ENCODE measurements at places on chromosomes 7 and 10. TPM values are rescaled to one million over a fixed set of nuclear protein-coding genes. Genes with fewer than 3 reads are reported as not detected.

The OR9A4 gene
- not detected for polyA plus RNA-seq

DNA sequence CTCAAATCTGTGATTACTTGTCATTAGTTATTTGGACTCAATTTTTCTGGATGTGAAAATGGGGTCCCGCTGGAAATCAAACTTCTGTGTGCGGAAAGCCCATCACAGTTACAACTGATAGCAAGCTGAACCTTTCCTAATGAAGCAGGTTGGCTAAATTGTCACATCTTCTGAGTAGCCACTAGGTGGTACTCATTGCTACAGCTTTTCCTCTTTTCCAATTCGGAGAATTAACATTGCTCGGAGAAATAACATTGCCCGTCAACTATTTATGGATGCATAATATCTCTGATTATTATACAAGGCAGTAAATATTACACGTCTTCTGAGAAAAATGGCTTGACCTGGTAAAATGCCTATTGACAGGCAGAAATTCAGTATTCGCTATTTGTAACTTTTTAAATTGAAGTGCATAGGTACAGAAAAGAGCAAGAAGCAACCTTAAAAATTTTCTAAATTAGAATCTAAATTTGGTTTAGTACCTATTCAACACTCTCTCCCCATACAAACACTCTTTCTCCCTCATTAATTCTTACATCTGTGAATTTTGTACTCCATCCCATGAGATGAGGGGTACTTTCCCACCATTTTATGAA lies 17.3 kb upstream of the BLOC1S2 start:
- DNase-seq, result no peak

DNA sequence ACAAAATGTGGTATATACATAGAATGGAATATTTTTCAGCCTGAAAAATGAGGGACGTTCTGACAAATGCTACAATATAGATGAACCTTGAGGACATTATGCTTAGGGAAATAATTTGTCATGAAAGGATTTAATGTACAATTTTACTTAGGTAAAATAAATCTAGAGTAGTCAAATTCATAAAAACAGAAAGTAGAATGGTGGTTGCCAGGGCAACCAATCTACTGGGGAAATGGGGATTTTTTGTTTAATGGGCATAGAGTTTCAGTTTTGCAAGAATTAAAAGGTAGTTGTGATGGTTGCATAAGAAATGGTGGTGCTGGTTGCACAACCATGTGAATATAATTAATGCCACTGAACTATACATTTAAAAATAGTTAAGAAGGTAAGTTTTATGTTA lies 296.0 kb upstream of the SP4 start:
- DNase-seq, result no peak

- DNase-seq, result no peak
These were observed 43.2 kb downstream of the CCNY start for GRCh38 chr10:35379226-35380137.

The OR2A12 gene
- not detected for polyA plus RNA-seq

DNA sequence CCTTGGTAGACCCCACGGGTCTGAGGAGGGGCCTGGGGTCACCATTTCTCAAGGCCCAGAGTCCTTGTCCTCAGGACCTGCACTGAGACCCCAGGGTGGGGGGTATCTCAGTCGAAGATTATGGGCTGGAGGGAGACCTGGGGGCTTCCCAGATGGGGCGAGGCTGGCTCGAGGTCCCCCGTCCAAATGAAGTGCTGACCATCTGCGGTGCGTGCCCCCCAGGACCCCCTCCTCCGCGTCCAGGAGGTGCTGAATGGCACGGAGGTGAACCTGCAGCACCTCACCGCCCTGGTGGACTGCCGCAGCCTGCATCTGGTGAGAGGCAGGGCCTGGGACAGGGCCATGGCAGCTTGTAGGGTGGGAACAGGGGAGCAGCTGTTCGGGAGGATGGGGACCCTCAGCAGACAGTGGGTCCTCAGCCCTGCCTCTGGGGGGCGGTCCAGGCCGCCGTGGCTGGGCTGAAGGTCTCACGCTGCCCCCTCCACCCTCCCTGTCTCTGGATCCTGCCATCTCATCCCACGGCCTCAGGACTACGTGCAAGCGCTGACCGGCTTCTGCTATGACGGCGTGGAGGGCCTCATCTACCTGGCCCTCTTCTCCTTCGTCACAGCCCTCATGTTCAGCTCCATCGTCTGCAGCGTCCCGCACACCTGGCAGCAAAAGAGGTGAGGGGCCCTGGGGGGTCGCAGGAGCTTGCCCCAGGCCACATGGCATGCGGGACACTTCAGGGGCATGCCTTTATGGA lies 24.3 kb downstream of the TTYH3 start:
- no peak for DNase-seq

- peak; percentile 83 for DNase-seq
These were observed 61.1 kb upstream of the ZMIZ1 start for GRCh38 chr10:79007421-79008319.

- DNase-seq, result no peak
These were observed 4.3 kb downstream of the SLC29A3 start for GRCh38 chr10:71323407-71323806.

DNA sequence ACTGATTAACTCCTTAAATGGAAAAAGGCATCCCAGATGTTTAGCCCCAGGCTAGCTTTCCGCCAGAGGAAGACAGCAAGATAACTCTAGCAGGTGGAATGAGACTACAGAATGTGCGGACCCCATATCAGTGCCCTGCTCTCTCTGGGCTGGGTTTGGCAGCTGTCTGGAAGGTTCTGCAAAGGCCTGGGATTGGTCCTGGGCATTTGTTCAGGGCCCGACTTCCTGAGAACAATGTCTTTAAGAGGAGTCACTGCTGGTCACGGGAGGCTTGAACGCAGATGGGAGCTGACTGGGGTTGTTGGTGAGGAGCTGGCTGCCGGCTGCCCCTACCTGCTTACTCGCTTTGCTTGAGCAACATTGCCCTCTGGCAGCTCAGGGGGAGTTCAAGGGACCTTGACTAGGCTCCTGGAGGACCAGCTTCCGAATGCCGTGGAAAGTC lies 130.6 kb upstream of the BTBD16 start:
- DNase-seq, result peak; percentile 84

DNA sequence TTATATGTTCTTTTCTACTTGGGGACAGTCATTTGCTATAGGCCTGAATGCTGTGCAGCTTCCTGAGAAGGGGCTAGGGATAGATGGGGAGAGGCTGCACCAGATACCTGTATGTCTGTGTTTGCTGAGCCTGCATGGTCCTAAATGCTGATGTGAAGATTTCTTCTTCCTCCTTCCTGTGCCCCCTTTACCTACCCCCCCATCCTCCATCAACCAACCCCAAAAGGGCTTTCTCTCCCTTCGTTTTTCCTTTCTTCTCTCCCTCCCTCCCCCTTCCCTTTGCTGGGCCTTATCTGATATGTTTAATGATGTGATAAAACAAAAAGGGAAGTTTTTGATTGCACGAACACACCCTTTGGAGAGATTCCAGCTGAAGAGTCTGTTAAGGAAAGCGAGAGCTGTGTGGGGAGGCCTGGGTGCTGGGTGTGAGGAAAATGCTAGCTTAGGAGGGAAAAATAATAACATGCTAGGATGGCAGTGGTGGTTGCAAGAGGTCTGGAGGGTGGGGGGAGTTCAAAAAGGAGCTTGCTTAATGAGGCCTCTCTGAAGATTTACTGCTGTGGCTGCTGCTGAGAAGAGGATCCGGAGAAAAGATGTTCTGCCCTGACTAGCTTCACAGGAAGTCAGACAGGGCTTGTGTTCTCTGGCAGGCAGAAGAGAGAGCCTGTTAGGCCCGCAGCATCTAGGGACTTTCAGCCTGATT lies 101.8 kb downstream of the SAMD9 start:
- no peak for DNase-seq

- no peak for DNase-seq
These were observed 45.2 kb upstream of the AKR1E2 start for GRCh38 chr10:4780782-4781181.

The HOXA2 gene
- polyA plus RNA-seq, result 0.60 TPM

The STEAP4 gene
- polyA plus RNA-seq, result 0.23 TPM

The CHST3 gene
- polyA plus RNA-seq, result 0.23 TPM

The ESYT2 gene
- polyA plus RNA-seq, result 11.4 TPM

DNA sequence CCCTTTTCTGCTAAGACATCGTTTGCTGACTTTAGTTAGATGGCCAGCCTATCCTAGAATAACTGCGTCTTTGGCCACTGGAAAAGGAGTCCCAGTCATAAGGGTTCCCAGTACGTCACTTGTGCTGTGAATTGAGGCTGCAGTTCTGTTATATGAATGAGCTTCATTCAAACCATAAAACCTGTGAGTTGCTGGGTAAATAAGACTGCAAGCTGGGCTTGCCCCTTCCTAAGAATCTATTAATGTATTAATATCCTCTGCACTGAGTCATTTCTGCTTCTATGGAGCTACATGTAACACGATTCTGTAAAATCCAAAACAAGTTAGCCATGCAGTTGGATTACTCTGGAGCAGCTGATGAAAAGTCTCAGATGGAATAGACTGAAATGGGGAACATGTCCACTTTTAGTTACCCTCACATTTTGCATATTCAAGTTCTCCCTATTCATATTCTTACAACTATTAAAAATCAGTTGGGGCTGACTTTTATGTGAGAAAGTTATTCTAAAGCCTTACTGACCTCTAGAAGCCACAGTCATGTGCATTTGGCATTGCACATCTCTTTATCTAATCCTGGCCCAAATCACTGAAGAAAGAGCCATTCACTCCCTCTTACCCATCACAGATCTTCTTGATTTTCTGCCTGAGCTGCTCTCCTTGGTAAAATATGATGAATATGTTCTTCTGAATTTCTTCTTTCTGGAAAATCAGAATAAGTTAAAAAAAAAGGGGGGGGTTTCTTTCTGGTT lies 41.8 kb upstream of the TMEM213 start:
- no peak for DNase-seq

GRCh38 chr7:150755473-150756099 lies 18.4 kb downstream of the GIMAP5 start:
- no peak for DNase-seq

- no peak for DNase-seq
These were observed 205.2 kb upstream of the GHITM start for GRCh38 chr10:83934062-83934461.

- no peak for DNase-seq
These were observed 79.2 kb downstream of the RBM20 start for GRCh38 chr10:110723224-110723891.

GRCh38 chr10:113064039-113064438 lies 114.0 kb downstream of the TCF7L2 start:
- DNase-seq, result no peak

The C10orf143 gene
- 9.6 TPM for polyA plus RNA-seq

GRCh38 chr7:36275735-36276284 lies 113.9 kb upstream of the ANLN start:
- DNase-seq, result no peak
